Stimulated activated CD4-positive, alpha-beta T cell treated with anti-CD3 and anti-CD28 coated beads, Interleukin-2, amount 100 ng/mL, for 24 hours (primary cell): ENCODE measurements at places on chromosomes 6 and 20.

DNA sequence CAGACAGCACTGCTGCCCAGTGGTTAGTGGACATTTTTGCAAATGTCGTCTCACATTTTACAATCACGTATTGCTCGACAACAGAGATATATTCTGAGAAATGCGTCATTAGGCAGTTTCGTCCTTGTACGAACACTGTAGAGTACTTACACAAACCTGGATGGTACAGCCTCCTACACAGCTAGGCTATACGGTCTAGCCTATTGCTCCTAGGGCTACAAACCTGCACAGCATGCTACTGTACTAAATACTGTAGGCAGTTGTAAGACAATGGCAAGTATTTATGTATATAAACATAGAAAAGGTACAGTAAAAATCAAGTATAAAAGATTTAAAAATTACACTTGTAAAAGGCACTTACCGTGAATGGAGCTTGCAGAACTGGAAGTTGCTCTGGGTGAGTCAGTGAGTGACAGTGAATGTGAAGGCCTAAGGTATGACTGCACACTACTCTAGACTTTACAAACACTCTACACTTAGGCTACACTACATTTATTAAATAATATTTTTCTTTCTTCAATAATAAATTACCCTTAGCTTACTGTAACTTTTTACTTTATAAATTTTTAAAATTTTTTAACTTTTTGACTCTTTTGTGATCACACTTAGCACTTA is 43.1 kb downstream of the ALDH5A1 start:
- DNase-seq = no peak

DNA sequence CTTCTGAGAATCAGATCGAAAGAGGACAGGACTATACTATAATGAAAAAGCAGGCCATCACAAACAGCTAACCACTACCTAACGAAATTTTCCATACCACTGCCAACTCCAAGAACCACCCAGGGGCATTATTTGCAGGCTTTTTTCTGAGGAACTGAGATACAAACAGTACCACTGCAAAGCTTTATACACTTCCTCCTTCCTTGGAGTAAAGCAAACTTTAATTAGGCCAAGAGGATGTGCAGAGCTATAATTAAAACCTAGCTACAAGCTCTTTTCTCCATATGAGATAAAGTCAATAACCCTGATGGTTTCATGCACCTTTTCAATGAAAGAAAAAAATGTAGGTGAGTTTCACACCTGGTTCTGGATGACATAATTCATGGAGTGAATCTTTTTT is 68.5 kb downstream of the ELOVL5 start:
- no peak for DNase-seq

- DNase-seq = no peak
These were observed 659 bp upstream of the GUCA1B start for GRCh38 chr6:42195415-42195814.

DNA sequence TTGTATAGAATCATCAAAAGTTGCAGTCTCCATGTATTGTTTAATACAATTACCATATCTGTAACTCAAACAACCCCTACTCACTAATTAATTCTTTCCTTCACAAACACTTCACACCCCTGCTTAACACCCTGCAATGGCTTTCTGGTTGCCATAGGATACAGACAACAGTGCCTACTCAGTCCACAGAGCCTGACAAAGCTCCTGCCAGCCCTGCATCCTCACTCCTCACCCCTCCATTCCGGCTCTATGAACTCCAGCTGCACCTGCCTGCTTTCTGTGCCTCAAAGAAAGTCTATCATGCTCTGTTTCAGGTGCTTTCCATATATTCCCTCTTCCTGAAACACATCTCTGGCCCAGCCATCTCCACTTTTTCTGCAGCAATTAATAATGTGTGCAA is 253.4 kb downstream of the HACE1 start:
- DNase-seq = no peak

DNA sequence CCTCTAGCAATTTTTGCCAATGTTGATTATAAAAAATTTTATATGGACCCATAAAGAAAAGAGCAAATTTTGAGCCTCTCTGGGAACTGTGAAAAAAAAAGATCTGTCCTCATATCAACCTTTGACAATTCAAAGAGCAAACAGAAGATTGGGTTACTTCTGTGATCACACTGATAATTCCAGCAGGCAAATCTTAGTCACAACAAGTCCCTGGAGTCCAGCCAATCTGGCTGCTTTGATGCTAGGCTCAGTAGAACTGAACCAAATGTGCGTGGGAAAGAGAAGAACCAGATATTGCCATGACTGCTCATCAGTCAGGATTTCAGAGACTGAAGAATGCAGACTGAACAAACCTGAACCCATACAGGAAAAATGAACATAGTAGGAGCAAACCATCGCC is 438.4 kb upstream of the FLRT3 start:
- no peak for DNase-seq

DNA sequence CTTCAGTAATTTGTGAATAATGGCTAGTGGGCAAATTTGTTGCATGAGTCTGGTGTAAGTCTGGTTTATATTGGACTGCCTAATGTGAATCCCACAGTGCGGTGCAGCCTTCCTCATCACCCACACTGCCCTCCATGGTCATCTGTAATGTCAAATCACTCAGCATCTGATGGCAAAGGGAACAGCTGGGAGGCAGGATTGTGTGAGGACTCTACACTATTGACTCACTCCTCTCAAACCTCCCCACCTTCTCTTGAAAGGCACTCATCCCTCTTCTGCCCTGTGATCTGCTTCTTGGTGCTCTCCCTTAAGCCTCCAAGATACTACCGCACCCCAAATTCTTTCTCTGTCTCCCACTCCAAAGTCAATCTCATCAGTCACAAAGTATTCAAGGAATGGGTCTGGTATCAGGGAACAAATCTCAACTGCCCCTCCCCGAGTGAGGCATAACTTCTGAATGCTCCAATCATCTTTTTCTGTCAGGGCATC is 146.0 kb upstream of the BEND6 start:
- no peak for DNase-seq

DNA sequence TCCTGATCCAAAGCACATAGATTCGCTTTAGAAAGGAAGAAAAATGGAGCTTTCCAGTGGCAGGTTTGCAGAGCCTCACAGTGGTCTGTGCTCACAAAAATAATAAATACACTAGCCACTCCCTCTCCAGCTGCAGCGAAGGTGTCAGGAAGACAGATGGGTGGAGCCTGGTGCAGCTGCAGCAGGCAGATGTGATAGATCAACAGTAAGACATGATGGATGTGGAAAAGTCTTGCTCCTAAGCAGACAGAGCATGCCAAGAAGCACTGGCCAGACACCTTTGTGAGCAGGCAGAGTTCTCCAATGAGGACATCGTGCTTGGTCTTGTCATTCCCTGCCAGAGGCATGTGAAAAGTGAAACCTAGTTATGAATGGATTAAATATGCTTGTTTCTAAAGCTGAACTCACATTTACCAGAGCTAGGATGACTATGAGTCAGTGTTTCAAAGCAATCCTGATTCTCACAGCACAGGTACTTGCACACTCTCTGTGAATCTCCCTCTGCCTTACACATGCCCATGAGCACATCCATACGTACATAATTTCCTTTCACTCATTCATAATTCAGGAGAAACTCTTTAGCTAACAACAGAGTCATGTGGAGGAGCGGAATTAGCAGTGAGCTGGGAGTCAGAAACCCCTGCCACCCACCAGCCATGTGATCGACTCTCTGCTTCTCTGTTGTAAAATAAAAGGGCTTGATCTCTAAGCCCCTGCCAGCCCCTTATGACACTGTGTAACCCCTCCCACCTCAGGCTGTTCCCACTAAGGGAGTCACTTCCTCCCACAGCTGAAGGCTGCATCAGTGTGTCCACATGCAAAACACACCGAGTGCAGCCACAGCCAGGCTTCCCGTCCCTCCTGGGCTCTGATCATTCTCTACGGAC is 111.2 kb downstream of the SCML4 start:
- DNase-seq = peak; percentile 44

GRCh38 chr6:43308101-43308989 is at the start of gene CRIP3:
Gene CRIP3, minus strand, starts transcription at chr6:43308826. Its CDS starts 34 bp downstream, at chr6:43308792.
- peak; percentile 71 for DNase-seq

GRCh38 chr6:132253211-132253610 is 148.1 kb downstream of the MOXD1 start:
- DNase-seq = no peak

GRCh38 chr20:3828798-3829197 is 8.5 kb downstream of the AP5S1 start:
- DNase-seq = no peak

DNA sequence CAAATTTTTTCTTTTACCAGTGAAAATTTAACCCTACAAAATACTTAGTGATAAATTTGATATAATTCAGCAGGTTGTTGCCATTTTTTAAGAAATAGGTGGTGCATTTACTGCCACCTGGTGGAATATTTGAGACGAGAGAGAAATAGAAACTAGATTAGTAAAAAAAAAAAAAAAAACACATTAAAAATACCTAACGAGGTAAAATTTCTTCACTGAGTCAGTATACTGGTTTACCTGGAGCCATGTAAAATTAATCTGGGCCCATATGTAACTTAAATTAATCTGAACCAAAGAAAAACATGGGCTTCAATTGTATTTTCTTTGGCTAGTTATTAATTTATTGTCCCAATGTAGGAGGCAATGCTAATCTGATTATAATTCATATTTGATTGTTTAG is 520.8 kb downstream of the EPM2A start:
- DNase-seq = no peak

DNA sequence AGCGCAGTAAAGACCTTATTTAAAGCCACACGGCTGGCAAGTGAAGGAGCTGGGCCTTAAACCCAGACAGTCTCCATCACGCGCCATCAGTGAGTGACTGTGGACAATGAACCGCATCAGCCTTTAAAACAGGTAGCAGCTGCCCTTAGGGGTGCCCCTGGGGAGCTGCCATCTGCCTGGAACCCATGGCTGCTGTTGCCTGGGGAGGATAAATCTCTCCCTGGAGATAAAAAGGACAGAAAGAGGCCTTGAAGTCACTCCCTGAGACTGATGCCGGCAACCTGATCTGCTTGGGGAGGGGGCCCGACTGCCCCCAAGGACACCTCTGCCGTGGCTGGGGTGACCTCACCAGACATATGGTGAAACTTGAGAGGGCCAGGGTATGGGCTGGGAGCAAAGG is 73.5 kb downstream of the PREX1 start:
- DNase-seq = no peak

DNA sequence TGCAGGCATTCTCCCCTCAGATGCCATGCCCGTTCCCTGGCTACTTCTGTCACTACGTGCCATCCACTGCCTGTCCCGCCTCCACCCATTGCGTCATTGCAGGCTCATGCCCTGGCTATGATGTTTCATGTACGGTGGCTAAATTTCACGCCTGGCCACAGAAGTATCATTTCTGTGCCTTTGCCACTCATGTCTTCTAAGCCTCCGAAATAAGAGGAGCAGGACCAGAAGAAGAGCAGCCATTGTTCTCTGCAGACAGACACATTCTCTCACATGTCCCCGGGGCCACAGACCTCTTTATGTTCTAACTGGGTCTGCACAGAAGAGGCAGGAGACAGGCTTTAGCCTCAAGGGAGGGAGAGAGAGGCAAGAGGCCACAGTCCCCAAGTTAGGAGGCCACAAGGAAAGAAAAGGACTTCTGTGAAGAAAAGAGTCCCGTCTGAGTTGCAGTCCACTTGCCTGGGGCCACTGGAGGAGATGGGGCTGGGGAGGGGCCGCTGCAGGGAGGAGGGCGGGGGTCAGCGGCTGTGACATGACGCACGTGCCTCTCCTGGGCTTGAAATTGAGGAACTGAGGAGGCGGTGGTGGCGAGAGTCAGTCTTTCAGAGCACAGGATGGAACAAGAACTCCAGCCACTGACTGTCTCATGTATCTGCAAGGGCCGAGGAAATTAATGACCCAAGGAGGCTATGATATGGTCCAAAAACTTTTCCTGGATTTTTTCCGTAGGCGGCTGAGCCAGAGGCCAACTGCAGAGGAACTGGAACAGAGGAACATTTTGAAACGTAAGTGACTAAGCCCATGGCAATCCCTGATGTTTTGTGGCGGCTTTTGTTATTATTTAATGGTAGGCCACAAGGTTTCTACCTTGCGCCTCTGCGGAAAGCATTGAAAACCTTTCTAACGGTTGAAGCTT is 55.9 kb downstream of the TBC1D7 start:
- DNase-seq = no peak

- no peak for DNase-seq
These were observed 6.0 kb upstream of the SLC2A10 start for GRCh38 chr20:46703435-46703834.

GRCh38 chr20:18005170-18005989 is 36.6 kb downstream of the MGME1 start:
- no peak for DNase-seq

DNA sequence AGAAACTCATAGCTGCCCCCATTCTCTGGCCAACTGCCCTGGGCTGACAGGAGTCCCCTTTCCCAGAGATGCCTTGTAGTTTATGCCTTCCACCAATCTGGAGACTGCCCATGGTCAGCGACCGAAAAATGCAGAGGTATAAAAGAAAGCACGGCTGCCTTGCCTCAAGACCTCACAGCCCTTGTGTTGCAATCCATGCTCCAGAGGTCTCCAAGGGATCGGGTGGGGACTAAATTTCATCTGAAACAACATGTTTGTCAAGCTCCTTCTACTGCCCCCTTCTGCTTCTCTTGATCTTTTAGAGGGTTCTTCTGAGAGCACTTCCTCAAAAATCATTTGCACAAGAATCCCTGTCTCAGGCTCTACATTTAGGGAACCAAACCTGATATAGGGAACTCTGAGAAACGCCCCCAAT is 128.8 kb downstream of the PLCB1 start:
- DNase-seq = no peak

- no peak for DNase-seq
These were observed 19.5 kb downstream of the CDH4 start for GRCh38 chr20:61271312-61272231.

GRCh38 chr6:146335336-146335735 is 208.3 kb upstream of the RAB32 start:
- no peak for DNase-seq

DNA sequence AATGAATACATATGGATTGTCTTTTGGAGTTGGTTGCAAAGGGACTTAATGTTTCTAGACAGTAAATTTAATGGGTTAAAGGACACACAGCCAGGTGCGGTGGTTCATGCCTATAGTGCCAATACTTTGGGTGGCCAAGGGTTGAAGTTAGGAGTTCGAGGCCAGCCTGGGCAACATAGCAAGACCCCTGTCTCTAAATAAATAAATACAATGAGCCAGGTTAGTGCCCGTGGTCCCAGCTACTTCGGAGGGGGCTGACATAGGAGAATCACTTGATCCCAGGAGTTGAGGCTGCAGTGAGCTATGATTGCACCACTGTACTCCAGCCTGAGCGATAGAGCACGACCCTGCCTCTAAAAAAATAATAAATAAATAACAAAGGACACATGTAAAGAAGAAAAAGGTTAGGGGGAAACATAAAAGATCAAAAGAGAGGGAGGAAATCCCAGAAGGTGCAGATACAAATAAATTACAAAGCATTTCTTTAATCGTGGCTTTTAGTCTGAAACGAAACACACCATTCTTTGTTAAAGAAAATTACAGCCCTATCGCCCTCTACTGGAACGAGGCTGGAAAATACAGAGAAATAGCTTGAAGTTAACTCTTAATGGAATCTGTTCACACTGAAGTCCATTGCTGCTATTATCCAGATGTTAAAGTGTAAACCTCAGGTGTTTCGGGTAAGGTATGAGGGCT is 42.6 kb upstream of the SCML4 start:
- no peak for DNase-seq

GRCh38 chr6:11711003-11711983 is 67.3 kb downstream of the ADTRP start:
- DNase-seq = peak; percentile 79
